Activated CD4-positive, alpha-beta T cell treated with anti-CD3 and anti-CD28 coated beads for 48 hours (primary cell): ENCODE measurements at places on chromosomes 16 and 17.

GRCh38 chr17:44769647-44770084 is 10.9 kb downstream of the ADAM11 start:
- no peak for DNase-seq

DNA sequence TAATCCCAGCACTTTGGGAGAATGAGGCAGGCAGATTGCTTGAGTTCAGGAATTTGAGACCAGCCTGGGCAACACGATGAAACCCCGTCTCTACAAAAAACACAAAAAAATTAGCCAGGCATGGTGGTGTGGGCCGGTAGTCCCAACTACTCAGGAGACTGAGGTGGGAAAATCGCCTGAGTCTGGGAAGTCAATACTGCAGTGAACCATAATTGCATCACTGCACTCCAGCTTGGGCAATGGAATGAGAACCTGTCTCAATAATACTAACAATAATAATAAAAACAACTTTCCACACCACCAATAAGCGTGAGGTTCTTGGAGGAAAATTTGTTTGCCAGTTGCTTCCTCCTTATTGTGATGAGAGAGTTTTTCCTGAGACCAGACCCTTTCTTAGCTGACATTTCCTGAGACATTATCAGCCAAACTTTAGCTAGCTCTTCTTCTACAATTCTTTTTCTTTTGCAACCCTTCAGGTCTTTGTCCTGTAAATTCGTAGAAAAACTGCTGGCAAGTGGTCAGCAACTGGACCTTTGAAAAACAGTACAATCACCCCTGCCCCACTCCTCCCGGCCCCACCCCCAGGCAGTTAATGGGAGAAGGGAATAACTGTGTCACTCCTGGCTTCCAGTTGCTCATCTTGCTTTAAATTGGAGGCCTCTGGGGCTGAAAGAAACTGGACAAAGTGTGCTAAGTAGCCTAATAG is 3.5 kb upstream of the EZH1 start:
- no peak for DNase-seq

- no peak for DNase-seq
Observed at GRCh38 chr16:48820379-48820778, 210.4 kb upstream of the N4BP1 start.

GRCh38 chr16:80923356-80923755 is 83.3 kb downstream of the CMC2 start:
- no peak for DNase-seq

DNA sequence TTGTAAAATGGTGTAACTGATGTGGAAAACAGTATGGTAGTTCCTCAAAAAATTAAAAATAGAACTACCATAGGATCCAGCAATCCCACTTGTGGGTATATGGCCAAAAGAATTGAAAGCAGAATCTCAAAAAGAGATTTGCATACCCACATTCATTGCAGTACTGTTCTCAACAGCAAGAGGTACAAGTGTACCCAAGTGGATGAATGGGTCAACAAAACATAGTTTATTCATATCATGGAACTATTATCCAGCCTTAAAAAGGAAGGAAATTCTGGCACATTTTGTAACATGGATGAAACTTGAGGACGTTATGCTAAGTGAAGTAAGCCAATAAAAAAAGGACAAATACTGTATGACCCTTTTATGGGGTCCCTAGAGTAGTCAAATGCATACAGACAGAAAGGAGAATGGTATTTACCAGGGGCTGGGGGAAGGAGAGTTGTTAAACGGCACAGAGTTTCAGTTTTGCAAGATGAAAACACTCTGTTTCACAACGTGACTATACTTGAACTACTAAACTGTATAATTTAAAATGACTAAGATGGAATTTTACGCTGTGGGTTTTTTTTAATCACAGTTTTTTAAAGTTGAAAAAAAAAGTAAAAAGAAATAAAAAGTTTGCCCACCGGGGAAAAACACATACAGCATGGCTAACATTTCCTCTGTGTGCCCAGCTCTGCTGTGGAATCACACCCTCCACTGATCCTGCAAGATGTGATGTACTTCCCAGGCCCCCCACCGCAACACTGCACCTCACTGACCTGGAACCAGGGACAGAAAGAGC is 6.1 kb downstream of the TVP23A start:
- DNase-seq: no peak

GRCh38 chr16:2691491-2692248 is 9.3 kb downstream of the KCTD5 start:
- DNase-seq: no peak

DNA sequence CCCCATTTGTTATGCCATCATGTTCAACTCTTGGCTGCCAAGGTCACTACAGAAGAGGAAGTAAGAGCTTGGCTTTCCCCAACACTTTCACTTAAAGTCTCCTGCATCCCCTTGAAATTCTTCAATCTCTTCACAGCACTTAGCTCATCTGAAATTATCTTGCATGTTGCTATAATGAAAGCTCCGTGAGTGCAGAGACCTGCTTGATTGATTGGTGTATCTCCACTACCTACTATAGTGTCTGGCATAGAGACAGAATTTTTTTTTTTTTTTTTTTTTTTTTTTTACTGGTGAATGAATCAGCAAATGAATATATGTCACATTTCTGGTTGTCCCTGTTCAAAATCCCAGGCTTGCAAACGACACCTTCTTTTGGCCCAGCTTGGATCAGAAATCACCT is 1.9 kb upstream of the SDR42E1 start:
- DNase-seq: no peak
